ENCODE measurements at places on chromosomes 1 and 21.

DNA sequence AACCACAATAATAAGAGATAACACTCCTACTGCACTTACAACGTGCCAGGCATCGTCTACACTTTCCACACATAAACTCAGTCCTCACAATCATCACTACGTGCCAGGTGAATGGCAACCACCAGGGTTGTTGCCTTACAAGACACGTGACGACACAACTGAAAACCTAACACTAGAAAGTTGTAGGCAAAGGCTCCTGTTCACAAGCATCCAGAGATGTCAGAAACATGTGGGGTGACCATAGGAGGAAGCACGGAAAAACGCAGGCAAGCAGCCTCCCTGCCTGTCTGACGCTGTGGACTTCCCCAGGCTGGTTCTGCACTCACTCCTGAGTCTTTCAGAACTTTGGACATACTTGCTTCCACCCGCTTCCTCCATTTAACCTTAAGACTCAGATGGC lies 7.0 kb downstream of the CAPZB start:
- no peak for DNase-seq

DNA sequence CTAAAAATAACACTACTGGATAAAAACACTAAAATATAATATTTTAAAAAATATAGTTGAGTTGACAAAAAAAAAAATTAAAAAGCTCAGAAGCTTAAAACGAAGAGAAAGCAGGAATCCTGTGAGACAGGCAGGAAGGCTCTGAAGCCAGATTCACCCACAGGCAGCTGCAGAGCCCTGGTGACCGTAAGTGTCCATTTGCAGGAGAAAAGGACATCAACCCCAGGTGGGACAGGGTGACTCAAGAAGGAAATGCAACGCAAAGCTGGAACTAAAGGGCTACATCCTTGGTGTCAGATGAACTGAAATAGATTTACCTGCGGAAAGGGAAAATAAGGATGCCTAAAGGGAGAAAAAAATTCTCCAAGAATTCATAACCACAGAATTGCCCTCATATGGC lies 46.8 kb downstream of the USP24 start:
- no peak for DNase-seq

GRCh38 chr21:37005548-37006485 lies 685 bp upstream of the RIPPLY3 start:
- no peak for DNase-seq

DNA sequence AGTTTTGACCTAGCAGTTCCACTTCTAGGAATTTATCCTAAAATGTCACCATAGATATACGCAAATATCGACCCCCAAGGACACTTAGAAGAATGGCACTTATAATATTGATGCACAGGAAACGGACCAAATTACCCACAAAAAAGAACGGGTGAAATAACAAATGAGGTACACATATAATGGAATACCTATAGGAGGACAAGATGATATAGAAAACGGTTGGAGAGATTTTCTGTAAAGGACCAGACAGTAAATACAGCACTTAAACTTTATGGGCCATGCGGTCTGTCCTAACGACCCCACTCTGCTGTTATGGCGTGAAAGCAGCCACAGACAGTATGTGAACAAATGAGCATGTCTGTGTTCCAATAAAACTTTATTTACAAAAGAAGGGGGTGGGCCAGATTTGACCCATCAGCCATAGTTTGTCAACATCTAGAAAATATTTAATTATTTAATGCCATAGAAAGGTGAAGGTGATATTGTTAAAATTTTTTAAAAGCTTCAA lies 2.4 kb downstream of the TMPRSS3 start:
- DNase-seq = no peak

DNA sequence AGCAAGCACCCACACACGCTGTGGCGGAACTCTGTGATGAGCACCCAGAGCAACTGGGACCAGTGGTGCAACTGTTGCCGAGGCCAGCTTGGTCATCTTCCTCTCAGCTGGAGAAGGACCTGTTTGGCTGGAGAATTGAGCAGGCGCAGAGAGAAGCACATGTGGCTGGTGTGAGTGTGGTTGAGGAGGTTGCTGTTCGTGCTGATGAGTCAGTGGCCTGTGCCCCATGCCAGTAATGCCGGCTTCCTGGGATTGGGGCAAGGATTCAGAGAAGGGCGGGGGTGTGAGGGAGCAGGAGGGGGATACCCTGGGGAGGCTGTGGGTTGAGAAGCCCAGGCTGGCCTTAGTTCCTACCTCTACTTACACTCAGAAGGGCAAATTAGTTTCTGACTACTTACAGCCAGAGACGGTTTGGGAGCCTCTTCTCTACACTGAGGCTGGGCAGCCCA lies 57.5 kb upstream of the EPS8L3 start:
- DNase-seq = no peak

DNA sequence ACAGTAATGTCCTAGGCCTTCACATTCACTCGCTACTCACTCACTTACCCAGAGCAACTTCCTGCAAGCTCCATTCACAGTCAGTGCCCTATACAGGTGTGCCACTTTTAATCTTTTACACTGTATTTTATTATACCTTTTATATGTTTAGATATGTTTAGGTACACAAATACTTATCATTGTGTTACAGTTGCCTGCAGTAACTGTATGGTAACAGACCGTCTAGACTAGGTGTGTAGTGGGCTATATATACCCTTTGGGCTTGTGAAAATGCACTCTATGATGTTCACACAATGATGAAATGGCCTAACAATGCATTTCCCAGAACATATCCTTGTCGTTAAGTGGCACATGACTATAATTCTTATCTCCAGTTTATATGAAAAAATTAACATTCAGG lies 204.5 kb upstream of the HMCN1 start:
- no peak for DNase-seq

- no peak for DNase-seq
Measured at GRCh38 chr21:34305605-34306604, 57.9 kb upstream of the KCNE2 start.

DNA sequence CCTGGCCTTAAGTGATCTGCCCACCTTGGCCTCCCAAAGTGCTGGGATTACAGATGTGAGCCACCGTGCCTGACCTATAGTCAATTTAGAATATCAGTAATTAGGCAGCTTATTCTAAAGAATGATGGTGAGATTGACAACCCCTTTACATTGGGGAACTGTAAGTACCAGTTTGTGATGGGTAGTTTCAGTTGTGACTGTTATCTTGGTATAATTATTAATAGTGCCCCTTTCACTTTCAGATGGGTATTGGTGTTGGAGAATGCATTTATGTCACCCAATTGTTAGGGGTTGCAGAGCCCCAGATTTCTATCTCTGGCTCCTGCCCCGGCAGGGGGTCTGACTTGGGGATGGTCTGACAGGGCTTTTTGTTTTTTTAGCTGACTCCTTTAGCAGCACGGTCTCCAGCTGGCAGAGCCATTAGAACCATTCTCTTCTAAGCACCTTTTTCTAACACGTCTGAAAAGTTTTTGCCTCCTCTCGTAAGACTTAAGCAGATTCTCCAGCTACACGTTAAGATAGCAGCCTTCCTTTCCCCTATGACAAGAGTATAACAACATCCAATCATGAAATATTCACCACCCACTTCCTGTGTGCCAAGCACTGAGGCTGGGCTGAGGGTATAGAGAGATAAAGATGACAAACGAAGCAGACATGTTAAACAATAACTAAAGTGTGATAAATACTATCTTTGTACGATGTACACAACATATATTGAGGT lies 157.8 kb downstream of the SDCCAG8 start:
- DNase-seq = no peak

DNA sequence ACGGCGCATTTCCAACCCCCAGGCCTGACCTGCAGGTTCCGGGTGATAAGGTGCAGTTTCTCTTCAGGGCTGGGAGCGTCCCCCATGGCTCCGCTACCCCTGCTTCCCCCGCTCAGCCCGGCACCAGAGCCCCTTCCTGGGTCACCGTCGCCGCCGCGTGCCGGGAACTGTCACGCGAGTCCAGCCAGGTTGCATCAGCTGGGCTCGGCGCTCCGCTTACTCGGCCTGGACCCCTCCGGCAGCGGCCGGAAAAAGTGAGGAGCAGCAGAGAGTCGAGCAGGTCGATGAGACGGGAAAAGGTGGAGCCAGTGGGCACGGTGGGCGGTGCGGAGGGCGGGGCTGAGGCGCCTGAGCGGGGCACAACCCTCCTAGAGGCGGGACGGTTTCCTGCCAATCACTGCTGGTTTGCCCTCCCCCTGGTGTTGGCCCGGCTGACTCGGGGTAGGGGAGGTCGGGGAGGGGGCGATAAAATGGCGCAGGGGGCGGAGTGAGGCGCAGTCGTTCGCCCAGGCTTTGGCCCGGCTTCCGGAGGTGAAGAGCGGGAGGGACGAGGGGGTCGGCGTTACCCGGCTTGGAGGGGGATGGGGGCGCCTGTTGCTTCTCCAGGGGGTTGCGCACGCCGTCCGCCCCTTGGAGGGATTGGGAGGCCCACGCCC lies at the start of the genes S100PBP and YARS1:
Gene S100PBP, plus strand, starts transcription at position 495 of the 656 bp plus-strand sequence. CDS start 8,447 bp downstream, outside the sequence.
Gene YARS1, minus strand, starts transcription at position 200 of the 656 bp plus-strand sequence. Its CDS starts 114 bp downstream, at position 86.
- DNase-seq = peak; percentile 99

DNA sequence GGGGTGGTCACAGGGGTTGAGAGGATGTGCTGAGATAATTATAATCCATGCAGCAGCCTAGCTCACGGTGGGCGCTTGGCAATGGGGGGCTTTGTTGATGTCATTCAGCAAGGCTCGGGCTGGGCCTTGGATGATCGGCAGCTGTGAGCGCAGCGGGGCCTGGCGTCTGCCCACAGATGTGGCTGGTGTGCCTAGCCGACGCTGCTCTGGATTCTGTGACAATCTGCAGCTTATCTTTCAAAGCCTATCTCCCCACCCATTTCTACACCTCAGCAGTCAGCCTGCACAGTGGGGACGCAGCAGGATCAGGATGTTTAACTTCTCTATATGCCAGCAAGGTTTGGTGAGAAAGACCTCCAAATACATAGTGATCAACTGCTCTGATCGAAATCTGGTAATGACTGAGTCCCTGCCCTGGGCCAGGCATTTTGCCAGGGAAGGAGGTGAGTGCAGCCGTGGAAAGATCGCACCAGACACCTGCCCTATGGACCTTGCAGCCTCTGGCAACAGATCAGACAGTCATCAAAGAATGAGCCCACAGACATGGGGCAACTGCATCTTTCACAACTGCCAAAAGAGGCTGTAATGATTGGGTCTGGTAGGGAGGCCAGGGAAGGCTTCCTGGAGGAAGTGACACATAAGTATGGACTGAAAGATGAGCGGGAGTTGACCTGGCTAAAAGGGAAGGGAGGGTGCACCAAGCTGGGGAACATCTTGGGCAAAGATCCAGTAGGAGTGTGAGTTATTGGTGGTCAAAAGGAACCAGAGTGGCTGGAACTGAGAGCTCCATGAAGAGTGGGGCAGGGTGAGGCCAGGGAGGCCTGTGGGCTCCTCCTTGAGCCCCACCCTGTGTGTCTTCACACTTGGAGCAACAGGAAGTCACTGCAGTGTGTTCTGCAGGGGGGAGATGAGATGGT lies 35.3 kb downstream of the EPHB2 start:
- DNase-seq = no peak

DNA sequence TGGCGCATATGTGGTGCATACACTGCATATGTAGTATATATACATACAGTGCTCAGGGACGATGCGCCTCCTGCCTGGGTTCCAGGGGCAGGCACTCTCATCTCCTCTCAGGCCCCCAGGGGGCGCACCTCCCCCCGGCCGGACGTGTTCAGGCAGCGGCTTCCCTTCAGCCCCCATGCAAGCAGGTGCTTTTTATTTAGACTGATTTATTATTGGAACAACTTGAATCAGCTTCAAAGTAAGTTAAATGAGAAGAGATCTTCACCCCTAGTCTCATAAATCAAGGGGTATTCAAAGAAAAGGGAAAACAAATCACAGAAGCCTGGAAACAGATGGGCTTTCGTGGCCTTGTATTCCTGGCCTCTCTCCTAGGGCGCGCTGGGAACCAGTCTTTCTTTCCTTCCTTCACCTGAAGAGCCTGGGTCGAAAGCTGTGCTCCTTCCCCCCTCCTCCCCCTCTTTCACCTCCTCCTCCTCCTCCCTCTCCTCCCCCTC lies 64.6 kb downstream of the UBIAD1 start:
- peak; percentile 52 for DNase-seq

DNA sequence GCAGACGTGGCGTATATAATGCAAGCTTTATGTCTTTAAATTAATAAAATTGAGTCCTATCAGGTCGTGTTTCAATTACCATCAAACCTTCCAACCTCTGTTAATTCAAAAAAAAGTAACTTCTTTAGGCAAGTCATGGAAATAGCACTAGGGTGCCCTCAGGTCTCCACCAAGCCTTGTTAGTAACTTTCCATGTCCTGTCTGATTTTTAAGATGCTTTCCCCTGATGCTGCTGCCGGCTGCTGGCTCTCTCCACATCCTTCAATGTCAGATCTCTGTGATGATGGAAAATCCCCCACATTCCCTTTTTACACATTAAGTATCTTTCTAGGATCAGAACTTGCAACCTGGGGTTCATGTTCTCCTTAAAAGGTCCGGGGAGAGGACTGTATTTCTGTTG lies 3.0 kb downstream of the ERG start:
- DNase-seq = no peak

GRCh38 chr1:160403244-160403643 lies 2.9 kb downstream of the VANGL2 start:
- no peak for DNase-seq

DNA sequence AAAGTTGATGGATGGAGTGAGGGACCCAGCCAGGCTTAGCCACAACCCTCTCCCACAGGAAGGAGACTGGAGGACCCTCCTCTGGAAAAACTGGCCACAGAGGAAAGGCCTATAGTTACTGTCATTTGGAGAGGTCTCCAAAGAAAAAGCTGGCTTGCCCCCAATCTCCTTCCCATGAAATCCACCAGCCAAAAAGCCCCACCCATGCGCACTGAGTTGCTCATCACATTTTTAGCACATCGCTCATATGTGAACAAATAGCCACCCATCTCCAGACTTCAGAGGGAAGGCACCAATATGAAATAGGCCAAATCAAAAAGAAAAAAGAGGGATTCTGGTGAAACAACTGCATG lies 36.9 kb upstream of the QSOX1 start:
- no peak for DNase-seq

- no peak for DNase-seq
Measured at GRCh38 chr1:11519629-11520031, 40.7 kb downstream of the DISP3 start.

- DNase-seq = no peak
Measured at GRCh38 chr1:111234258-111234657, 6.7 kb downstream of the CHI3L2 start.

GRCh38 chr1:230140221-230141020 lies 73.4 kb downstream of the GALNT2 start:
- DNase-seq = no peak

DNA sequence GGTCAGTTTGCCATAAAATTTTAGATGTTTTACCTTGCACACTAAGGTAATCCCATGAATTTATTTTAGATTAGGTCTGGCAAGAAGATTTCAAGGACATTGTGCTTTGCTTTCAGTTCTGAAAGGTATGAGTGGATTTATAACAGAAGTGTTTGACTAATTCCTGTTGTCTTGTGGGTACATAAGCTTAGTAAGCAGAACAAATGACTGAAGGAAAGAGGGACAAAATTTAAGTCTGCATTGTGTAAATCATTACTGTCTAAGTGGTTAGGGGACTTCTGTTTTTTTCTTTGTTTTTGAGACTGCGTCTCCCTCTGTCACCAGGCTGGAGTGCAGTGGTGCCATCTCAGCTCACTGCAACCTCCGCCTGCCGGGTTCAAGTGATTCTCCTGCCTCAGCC lies 60.1 kb downstream of the PKN2 start:
- no peak for DNase-seq

GRCh38 chr1:66182026-66182425 lies 351.9 kb upstream of the SGIP1 start:
- no peak for DNase-seq

- DNase-seq = no peak
Measured at GRCh38 chr1:97870589-97870988, 50.2 kb downstream of the DPYD start.

GRCh38 chr1:31655756-31656155 lies 11.1 kb upstream of the PEF1 start:
- no peak for DNase-seq
